ENCODE measurements at places on chromosomes 6 and 20. TPM values are rescaled to one million over a fixed set of nuclear protein-coding genes. Genes with fewer than 3 reads are reported as not detected.

FAM83C gene
- total RNA-seq, result 7.7 TPM

FAM184A gene
- 3.7 TPM for total RNA-seq

CST9 gene
- not detected for total RNA-seq

DEFB124 gene
- not detected for total RNA-seq

HLA-DPB1 gene
- 19.6 TPM for total RNA-seq

TLDC2 gene
- total RNA-seq, result 0.59 TPM

PROKR2 gene
- not detected for total RNA-seq

ELOVL2 gene
- 0.59 TPM for total RNA-seq

HSPA12B gene
- total RNA-seq, result 14.0 TPM

DPPA5 gene
- not detected for total RNA-seq

PKIB gene
- total RNA-seq, result 4.4 TPM

DUSP15 gene
- 3.2 TPM for total RNA-seq
